Neural crest cell (in vitro differentiated cells): ENCODE measurements at places on chromosomes 13 and 19. TPM values are rescaled to one million over a fixed set of nuclear protein-coding genes. Genes with fewer than 3 reads are reported as not detected.

DNA sequence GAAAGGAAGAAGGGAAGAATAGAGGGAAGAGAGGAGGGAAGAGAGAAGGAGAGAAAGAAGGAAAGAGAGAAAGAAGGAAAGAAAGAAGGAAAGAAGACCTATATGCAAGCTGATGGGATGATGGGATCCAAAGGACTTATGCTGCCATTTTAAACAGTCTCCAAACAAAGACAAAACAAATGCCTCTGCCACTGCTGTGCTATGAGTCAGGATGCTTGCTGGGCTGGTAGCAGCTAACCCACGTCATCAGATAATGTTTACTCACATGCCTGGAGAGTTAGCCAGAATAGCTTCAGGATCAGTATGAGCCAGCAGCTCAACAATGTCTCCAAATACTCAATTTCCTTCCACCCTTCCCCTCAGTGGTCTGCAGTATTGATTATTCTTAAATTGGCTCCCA is 12.0 kb upstream of the ZNF274 start:
- no peak for DNase-seq

The APOC4 gene
- not detected in 2 replicates for total RNA-seq

DNA sequence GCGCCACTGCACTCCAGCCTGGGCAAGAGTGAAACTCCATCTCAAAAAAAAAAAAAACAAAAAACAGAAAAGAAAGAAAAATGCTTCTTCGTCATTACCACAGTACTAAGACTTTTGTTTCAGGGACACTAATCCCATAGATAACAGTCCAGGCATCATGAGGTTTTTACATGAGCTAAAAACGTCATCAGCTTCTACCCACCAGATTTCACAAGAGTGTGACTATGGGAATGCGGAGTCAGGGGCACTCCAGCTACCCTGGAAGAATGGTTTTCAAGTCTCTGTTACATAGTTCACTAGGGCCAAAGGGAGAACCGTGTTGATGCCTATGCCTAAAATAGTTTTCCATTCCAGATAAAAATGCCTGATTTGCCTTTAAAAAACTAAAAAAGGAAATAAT is 33.2 kb downstream of the RAB20 start:
- no peak for DNase-seq

GRCh38 chr19:3178973-3179738 is 587 bp downstream of the S1PR4 start:
- no peak for DNase-seq
